ENCODE measurements at places on chromosomes 5 and 9.

- DNase-seq = no peak
These were observed 1206.0 kb upstream of the C9orf72 start for GRCh38 chr9:28779243-28779642.

GRCh38 chr9:385818-386398 is 171.2 kb downstream of the DOCK8 start:
- peak; percentile 71 for DNase-seq

- DNase-seq = no peak
These were observed 134.1 kb downstream of the PAPPA start for GRCh38 chr9:116287721-116288120.

- peak; percentile 40 for DNase-seq
These were observed 142.3 kb upstream of the FSTL4 start for GRCh38 chr5:133754575-133755169.

DNA sequence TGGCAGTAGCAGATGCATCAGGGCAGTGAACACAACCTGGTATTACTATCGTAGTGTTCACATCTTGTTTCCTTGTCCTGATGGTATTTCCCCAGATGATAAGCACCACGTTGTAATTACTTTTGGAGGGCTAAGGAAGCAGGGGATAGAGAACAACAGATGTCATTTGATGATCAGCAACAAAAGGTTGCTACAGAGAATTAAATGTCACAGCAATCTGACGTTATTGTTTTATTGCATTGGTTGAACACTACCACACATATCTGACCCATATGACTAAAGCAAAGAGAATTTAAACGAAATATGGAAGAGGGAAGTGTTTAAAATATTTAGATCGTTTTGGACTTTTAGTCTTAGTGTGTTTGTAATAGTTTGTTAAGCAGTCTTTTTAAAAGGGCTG is 408.3 kb downstream of the SH3GL2 start:
- DNase-seq = no peak

DNA sequence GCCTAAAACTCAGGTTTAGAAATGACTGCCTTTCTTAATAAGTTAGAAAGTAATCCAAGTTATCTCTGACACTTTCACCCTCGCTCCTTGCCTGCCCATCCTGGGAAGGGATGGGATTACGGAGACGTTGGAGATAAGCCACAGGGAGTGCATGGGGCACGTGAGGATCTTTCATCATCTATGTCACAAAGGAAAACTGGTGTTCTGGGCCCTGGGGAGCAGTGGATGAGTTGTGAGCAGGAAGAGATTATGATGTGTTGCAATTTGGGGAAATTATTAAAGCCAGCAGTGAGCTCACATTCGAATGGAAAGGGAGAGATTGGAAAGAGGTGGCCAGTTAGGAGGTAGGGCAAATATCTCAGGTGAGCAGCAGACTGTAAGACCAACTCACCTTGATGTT is 12.8 kb downstream of the AFAP1L1 start:
- no peak for DNase-seq

DNA sequence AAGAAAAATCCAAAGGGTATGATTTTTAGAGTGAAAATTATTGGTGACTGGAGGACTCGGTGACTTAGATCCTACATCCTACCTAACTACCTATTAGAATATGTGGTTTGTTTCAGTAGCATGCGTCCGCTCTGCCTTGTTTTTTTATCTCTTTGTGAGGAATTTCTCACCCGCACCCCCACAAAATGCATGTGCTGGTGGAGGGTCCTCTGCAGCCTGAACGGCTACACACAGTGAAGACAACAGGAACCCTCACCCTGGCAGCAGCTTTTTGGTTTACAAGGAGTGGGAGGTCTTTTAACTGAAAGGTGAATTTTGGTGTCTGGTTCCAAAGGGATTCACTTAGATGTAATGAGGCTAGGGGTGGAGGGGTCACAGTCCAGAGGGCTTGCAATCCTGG is 115.5 kb downstream of the GNA14 start:
- DNase-seq = no peak

DNA sequence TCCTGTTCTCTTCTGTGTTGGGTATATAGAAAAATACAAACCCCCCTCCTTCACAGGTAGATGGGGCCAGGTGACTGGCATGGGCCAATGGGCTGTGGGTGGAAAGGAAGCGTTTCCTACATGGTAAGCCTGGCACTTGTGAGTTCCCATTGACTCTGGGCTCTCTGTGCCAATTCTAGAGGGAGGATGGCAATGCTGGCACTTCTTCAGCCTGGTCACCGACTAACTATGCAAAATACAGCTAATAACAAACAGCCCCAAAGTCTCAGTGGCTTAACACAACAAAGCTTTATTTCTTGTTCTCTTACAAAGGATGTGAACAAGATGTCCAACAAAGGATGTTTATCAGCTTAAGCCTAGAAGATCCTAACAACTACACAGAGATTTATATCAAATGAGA is 258.1 kb downstream of the SYK start:
- DNase-seq = no peak

- DNase-seq = no peak
These were observed 18.2 kb downstream of the C9orf153 start for GRCh38 chr9:86241216-86241615.

DNA sequence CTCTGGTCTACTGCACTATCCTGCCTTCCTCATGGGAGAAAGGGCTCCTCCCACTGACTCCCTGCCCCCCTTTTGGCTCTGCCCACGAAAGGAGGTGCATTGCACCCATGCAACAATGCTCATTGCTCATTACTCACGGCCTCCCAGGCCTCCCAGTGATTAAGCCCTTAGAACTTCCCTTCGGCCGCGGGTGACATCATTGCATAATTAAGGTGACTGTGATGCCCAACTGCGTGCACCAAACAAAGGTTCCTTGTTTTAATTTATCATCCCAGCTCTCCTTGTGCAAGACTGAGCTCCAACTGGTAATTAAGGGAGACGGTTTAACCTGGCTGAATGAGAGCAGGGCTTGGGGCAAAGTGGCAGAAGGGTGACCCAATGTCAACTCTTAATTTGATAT is 180.4 kb downstream of the GAS1 start:
- DNase-seq = no peak

DNA sequence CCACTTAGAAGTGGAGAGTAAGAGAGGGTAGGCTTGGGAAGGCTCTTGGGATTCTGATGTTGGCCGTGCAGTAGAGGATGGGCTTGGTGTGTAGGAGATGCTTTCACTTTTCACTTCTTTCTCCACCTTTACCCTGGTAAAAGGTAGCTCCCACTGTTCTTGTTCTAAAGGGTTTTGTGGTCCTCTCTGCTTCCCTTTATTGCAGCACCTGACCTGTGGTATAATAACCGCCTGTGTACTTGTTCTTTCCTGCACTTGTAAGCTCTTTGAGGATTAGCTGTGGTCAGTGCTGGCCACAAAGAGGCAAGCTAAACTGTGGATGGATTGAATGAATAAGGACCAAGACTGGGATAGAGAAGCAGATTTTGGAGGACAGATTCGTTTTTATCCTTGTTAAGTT is 25.2 kb downstream of the KDM4C start:
- peak; percentile 33 for DNase-seq

DNA sequence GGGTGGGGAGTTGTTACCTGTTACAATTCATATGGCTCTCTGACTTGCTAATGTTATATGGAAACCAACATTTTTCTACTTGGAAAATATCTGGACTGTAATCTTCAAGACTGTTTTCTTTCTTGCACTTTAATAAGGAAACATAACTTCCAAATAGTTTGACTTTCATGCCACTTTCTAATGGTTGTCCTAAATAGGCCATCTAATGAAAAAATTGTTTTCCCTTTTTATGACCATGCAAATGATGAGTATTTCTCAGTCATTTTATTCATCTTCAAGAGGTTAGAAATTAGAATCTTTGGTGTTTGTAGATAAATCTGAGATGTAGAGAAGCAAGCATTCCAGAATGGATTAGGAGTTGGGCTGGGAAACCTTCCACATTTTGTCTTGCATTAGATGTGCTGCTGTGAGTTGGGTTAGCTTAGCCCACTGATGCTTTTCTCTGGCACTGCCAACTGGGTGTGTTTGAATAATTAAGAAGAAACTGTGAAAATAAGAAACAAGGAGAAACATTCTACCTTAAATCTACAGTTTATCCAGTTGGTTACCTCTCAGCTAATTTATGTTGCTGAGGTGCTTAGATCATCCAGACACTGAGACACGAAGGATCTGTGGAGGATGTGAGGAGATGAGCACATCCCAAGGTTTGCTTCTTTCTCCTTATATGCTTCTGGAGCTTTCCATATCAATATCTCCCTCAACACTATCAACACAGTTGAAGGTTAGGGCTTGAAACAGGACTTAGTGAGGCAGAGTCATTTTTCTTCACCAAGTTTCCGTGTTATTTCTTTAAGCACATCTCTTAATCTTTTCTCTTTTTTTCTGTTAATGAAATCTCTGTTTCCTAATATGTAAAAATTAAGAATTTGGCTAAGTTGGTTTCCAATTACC is 2.7 kb downstream of the RASGRF2 start:
- DNase-seq = no peak

- DNase-seq = no peak
These were observed 402.1 kb upstream of the SEMA6A start for GRCh38 chr5:116976767-116977166.

- no peak for DNase-seq
These were observed 30.7 kb downstream of the ERGIC1 start for GRCh38 chr5:172864747-172865146.

- no peak for DNase-seq
These were observed 23.4 kb downstream of the ANKRA2 start for GRCh38 chr5:73542020-73542419.

- no peak for DNase-seq
These were observed 11.5 kb upstream of the F2RL1 start for GRCh38 chr5:76807296-76807695.

DNA sequence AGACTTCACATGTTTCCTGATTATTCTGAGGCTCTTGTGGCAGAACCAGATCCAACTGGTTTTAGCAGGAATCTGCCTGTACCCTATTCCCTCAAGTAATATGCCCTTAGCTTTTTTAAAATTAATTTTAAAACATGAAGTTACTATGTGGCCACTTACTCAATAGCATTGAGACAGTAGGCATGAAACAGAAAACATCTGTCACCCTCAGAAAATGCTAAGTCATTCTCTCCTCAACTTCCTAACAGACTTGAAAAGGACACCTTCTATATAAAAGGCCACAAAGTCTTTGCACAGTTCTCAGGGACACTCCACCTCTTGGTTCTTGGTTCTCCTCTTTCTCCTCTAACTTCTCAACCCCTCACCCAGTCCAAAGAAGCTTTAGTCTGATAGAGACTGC is 277.8 kb downstream of the RAB3C start:
- DNase-seq = peak; percentile 69

Data from KBM-7 (cell line).